Dorsolateral prefrontal cortex (tissue), 122 donors: ENCODE measurements at places on chromosomes 12 and 14.

GRCh38 chr14:24179294-24179960, 7.5 kb downstream of the REC8 start:
- DNase-seq, result no peak

- no peak for DNase-seq
These were observed 32.3 kb upstream of the MMP17 start for GRCh38 chr12:131795690-131796410.

GRCh38 chr12:65156366-65156841, 13.0 kb upstream of the LEMD3 start:
- DNase-seq, result no peak

GRCh38 chr14:88802596-88802995, 9.8 kb upstream of the EML5 start:
- DNase-seq, result no peak

DNA sequence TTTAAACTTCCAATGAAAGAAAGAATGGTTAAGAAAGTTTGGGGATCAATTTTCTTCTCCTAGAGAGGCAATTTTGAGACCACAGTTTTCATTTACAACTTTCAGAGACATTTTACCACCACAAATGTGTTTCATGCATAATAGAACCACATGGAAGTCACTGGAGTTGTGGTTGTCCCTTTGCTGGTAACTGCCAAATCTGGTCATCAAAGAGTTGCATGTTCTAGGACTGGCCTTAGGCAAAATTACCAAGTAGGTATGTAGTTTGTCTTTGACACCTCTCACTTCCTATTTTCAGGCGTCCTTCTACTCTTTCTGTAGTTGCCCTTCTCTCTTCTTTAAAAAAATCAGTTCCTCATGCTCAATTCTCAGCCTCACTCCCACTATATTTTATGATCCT, 54.3 kb upstream of the TMX1 start:
- no peak for DNase-seq

DNA sequence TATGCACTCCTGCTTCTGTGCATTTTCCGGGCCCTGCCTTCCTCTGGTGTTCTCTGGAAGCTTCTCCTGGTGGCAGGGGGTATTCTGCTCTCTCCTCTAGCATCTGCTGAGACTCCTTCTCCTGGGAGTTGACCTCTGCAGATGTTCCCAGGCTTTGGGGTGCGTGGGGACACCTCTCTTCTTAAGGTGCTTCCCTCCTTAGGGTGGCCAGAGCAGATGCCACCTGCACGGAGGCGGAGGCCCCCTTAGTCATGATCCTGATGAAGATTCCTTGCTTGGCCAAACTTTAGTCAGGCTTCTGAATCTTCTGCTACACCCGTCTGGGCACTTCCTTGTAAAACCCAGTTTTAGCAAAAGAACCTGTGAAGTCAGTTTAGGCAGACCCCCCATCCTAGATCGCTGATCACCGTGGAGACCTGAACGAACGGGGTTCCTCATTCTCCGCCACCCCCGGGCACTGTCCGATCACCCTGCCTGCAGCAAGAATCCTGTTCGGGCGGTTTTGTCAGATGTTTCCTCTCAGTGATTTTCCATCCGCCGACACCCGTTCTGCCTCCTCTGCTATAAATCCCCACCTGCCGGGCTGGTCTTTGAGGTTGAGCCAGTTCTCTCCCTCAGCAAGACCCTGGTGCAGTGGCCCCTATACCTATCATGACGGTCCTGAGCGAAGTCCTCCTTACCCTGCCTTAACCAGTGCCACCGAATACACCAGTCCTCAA, 111.9 kb downstream of the CALM1 start:
- DNase-seq, result no peak

DNA sequence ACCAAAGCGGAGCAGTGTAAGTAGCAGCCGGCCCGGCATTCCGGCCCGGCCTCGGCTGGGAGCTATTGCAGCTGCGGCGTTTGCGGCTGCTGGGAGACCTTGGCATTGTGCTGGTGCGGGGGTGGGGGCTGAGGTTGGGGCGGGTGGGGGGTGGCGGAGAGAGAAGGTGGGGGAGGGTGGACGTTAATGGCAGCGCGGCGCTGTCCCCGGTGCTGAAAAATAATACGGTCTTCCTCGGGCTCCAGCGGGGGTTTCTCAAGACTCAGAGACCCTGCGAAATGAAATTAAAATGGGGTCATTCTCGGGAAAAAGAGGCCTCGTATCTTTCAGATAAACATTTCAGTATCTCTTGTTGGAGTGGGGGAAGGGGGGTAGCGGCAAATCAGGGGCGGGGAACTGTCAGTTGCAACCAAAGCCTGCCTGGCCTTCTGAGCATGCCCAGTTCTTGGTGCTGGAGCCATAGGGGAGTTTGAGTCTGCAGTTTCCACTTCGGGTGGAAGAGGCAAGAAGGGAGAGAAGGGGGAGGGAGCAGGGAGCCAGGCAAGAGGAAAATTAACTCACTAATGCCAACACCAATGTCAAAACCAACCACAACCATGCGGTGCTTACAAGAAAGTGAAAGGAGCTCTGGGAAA, 414 bp downstream of the UNC79 start:
- peak; percentile 89 for DNase-seq

GRCh38 chr14:68518761-68519670, 273.9 kb downstream of the ZFP36L1 start:
- DNase-seq, result no peak

GRCh38 chr12:42364692-42365091, 38.7 kb downstream of the PPHLN1 start:
- DNase-seq, result no peak

GRCh38 chr12:31803306-31804184, 74.7 kb upstream of the AMN1 start:
- no peak for DNase-seq

DNA sequence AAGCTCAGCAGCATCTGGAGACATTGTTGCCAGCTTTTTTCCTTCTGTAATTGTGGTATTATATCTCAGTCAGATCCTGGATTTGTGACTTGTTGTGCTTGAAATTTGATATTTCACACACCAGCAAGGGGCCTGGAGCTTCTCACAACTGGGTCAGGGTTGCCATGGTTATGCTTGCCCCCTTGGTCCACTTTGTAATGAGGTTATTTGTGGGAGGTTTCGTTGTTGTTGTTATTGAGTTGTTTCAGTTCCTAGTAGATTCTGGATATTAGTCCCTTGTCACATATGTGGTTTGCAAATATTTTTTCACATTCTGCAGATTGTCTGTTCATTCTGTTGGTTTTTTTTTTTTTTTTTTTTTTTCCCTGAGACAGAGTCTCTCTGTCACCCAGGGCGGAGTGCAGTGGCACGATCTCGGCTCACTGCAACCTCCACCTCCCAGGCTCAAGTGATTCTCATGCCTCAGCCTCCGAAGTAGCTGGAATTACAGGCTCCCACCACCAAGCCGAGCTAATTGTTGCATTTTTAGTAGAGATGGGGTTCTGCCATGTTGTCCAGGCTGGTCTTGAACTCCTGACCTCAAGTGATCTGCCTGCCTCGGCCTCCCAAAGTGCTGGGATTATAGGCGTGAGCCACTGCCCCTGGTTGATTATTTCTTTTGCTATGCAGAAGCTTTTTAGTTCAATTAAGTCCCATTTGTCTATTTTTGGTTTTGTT, 80.6 kb upstream of the ETV6 start:
- no peak for DNase-seq

DNA sequence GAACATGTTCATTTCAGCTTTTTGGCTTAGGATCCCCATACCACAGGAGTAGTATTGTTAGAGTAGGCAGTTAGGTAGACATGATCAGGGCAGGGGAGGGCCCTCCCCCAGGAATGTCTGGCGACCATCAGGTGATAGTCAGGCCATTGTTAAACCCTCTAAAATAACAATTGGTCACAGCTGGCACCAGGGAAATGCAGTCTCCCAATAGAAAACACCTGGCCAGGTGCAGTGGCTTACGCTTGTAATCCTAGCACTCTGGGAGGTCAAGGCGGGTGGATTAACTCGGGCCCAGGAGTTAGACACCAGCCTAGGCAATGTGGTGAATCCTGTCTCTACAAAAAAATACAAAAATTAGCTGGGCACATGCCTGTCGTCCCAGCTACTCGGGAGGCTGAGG, 187.1 kb downstream of the MON2 start:
- no peak for DNase-seq

DNA sequence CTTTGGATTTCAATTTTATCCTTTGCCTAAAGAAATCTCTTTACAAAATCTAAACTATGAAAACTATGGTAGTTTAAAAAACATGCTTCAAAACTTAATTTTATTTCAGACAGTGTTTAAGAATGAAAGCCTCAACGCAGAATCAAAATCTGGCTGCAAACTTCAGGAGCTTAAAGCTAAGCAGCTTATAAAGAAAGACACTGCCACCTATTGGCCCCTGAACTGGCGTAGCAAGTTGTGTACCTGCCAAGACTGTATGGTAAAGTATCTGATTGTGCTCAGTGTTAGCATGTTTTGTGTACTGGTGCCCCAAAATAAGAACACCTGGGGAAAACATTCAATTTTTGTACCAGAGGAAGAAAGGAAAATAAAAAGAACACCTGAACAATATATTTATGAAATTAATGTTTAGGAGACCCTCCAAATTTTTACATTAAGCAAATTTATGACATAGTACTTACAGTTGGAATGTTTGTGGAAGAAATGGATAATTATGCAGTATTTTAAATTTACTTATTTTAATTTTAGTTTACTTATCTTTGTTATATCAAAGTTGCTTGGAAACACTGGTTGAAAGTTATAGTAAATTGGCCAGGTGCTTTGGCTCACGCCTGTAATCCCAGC, 12.2 kb downstream of the UBR7 start:
- no peak for DNase-seq

GRCh38 chr12:5003025-5003666, 40.5 kb upstream of the KCNA5 start:
- DNase-seq, result peak; percentile 58

DNA sequence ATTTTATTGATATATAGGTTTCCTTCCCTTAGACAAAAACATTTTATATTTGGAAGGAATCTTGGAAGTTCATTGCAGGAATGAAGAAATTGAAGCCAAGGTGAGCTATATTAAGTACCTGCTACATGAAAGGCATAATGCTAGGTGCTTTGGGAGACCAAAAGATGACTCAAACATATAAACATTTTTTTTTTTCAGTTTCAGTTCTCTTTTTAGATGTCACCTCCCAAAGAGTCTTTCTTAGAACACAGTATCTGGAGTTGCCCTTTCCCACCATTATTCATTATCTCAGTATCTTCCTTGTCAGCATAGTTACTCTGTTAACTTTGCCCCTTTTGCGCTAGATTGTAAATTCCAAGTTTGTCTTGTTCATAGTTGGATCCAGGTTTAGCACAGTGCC, 1.1 kb downstream of the LIN52 start:
- no peak for DNase-seq

- no peak for DNase-seq
These were observed 171.0 kb downstream of the RAD51B start for GRCh38 chr14:67990576-67990975.

GRCh38 chr14:93068711-93069110, 47.0 kb downstream of the ITPK1 start:
- peak; percentile 65 for DNase-seq

DNA sequence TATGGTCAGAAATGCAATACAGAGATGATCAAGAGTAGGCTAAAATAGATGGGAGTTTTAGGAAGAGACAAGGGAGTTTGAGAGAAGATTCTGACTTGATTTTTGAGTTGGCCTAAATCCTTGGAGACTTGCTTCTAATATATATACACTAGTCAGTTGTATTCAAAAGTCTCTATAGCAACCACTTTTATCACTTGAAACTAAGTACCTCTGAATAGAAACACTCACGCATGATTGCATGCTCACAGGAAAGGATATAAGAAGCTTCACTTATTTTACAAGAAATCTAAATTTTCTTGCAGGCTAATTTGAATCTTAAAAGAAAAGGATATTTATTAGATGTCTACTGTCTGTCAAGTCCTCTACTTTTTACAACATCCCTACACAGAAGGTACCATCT, 316.8 kb downstream of the SNAPC1 start:
- DNase-seq, result no peak

- no peak for DNase-seq
These were observed 72.0 kb downstream of the NUMB start for GRCh38 chr14:73386342-73386741.

DNA sequence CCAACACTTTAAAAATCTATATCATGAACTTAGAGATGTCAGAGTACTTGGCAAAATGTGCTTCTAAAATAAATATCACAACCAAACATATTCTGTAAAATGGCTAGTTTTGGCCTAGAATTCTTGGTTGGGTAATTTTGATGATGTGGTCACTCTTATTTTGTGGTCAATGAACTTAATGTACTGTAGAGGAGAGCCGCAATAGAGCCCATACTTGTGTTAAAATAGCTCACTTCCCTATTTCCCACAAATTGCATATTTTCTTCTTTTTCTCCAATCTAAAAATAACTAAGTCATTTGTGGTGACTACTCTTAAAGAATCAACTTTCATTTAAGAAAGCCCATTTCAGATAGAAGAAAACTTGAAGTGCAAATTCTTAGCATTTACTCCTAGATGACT, 619.4 kb downstream of the CCER1 start:
- DNase-seq, result no peak

- no peak for DNase-seq
These were observed 436.7 kb downstream of the ATP23 start for GRCh38 chr12:58378028-58378427.

GRCh38 chr12:92233346-92234015, 87.8 kb upstream of the BTG1 start:
- DNase-seq, result no peak
